Naive B cell (primary cell): ENCODE measurements at places on chromosomes 1 and 21.

DNA sequence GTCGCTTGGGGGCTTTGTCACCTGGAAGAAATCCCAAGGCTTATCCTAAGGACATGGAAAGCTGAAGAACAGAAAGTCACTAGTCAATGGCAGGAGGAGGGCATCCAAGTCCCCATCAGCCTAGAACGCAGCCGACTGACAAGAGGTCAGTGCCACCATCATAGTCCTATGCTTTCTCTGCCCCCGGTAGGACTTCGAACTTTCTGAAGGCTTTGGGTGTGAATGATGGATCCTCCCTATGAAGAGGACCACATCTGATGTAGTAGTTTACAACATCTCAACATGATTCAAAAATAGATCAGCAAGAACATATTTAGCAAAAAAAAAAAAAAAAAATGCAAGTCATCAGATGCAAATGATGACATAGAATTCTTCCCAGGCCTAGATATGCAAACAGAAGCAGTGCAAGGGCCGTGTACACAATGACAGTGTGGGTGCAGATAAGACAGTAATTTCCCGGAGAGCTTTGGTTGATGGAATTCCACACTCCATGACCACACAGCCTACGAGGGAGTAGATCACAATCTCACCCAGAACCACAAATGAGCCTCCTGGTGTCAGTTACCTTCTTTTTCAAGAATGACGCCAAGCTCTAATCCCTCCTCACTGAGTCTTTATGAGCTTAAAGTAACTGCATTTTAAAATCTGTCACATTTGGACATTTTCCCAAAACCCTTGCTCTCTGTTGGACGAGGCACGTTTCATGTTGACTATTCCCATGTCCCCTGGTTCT is 88.2 kb downstream of the PSMG1 start:
- DNase-seq, result no peak
- no peak overlapping the region for H3K4me3 ChIP-seq
- no peaks in the 10 kb centered on the region for H3K36me3 ChIP-seq
- no peaks in the 10 kb centered on the region for H3K27me3 ChIP-seq
- H3K4me1 ChIP-seq, result peaks cover 10% of the 10 kb centered on the region
- no peak overlapping the region for H3K27ac ChIP-seq

DNA sequence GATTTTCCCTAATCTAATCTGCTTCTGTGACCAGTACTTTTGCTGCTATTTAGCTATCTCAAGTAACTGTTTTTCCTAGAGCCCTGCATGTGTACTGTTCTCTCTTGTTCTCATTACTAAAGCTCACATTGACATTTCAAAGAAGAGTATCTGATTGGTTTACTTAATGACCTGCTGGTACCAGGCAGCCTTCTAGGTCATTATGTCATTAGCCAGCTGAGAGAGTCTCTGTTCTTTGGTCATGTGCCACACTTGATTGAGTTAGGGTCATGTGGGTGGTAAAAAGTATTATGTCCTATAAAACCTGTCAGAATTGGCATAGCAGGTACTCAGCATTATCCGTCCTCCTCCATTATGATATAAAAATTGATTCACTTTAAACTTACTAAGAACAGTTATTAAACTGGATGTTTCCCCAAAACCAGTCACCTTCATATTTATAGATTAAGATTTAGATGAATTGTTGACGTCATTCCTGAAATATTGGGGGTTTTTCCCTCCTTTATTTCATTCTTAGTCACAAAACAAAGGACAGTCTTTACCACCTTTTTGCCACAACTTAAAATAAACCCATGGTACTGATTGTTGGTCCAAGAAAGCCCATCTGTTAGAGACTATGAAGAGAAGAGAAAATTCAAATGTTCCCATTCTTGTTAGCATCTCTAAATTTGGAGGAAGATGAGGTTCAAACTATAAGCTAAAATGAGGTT is 22.2 kb downstream of the FNDC5 start:
- no peak overlapping the region for H3K27ac ChIP-seq
- peaks cover 12% of the 10 kb centered on the region for H3K36me3 ChIP-seq
- no peaks in the 10 kb centered on the region for H3K4me1 ChIP-seq

DNA sequence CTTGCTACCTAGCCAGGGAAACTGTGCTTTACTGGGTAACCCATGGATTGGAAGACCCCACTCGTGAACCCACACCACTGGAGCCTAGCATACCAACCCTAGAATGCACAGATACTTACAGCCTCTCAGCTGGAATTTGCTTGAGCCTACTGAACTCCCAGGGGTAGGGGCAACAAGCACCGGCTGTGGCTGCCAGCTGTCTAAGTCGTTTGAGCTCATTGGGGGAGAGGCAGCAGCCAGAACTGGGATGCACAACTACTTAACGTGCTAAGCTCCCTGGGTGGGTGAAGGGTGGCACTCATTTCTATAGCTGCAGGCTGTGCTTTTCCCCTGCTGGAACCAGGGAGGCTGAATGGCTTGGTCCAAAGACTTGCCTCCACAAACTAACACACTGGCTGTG is 212.4 kb downstream of the ZNF648 start:
- no peaks in the 10 kb centered on the region for H3K36me3 ChIP-seq
- H3K27ac ChIP-seq, result no peak overlapping the region
- peaks cover 4% of the 10 kb centered on the region for H3K27me3 ChIP-seq
- H3K4me3 ChIP-seq, result no peak overlapping the region
- H3K4me1 ChIP-seq, result no peaks in the 10 kb centered on the region

- H3K4me1 ChIP-seq, result peaks cover 7% of the 10 kb centered on the region
- no peak for DNase-seq
- no peak overlapping the region for H3K4me3 ChIP-seq
Measured at GRCh38 chr1:205423814-205424399, 2.1 kb upstream of the LEMD1 start.

GRCh38 chr1:182301467-182302198 is 90.0 kb downstream of the GLUL start:
- DNase-seq, result no peak
- H3K27me3 ChIP-seq, result peaks cover 6% of the 10 kb centered on the region
- H3K4me1 ChIP-seq, result peaks cover 8% of the 10 kb centered on the region
- H3K27ac ChIP-seq, result no peak overlapping the region
- H3K36me3 ChIP-seq, result no peaks in the 10 kb centered on the region

DNA sequence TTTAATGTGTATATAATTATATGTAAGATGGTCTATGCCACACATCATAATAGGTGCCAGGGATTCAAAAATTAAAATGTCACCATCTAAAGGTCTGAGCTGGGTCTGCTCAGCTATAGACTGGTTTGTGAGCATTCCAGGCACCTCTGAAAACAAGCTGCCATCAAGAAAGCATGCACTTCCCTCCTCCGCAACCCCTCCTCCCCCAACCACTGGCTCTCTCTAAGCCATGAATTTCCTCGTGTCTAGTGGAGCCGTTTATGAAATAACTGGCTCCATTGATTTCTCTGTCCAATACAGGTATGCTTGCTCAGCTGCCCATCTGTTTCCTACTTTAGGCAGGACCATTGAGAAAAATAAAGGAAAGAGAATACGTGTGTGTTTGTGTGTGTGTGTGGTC is 522.6 kb upstream of the PLXNA2 start:
- H3K27me3 ChIP-seq, result no peaks in the 10 kb centered on the region
- no peaks in the 10 kb centered on the region for H3K4me1 ChIP-seq
- no peak overlapping the region for H3K27ac ChIP-seq
- H3K36me3 ChIP-seq, result no peaks in the 10 kb centered on the region
- DNase-seq, result no peak

DNA sequence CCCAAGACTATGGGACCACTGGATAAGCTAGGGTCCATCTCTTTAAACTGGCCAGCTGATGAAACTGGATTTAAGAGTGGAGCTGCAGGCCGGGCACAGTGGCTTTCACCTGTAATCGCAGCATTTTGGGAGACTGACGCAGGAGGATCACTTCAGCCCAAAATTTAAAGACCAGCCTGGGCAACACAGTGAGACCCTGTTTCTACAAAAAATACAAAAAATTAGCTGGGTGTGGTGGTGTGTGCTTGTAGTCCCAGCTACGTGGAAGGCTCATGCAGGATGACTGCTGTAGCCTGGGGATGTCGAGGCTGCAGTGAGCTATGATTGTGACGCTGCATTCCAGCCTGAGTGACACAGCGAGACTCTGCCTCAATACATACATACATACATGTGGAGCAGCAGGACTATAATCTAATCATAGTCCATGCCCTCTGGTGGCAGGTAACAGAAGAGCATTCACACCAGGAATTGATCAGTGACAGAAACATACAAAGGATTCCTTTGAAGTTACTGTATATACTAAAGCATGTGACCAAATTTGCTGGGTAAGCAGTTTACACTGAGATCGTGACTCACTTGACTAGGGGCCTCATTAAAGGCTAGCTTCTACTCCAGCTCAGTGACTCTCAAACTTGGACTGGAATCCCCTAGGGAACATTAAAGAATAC is 101.5 kb upstream of the SLFNL1 start:
- DNase-seq, result no peak
- no peak overlapping the region for H3K27ac ChIP-seq
- H3K4me3 ChIP-seq, result no peak overlapping the region
- no peaks in the 10 kb centered on the region for H3K27me3 ChIP-seq
- peaks cover under 1% of the 10 kb centered on the region for H3K36me3 ChIP-seq
- no peaks in the 10 kb centered on the region for H3K4me1 ChIP-seq

- no peaks in the 10 kb centered on the region for H3K4me1 ChIP-seq
- no peaks in the 10 kb centered on the region for H3K36me3 ChIP-seq
- no peak overlapping the region for H3K4me3 ChIP-seq
- no peak overlapping the region for H3K27ac ChIP-seq
- peaks cover 8% of the 10 kb centered on the region for H3K27me3 ChIP-seq
- no peak for DNase-seq
Measured at GRCh38 chr1:214141486-214141885, 139.5 kb upstream of the SMYD2 start.

DNA sequence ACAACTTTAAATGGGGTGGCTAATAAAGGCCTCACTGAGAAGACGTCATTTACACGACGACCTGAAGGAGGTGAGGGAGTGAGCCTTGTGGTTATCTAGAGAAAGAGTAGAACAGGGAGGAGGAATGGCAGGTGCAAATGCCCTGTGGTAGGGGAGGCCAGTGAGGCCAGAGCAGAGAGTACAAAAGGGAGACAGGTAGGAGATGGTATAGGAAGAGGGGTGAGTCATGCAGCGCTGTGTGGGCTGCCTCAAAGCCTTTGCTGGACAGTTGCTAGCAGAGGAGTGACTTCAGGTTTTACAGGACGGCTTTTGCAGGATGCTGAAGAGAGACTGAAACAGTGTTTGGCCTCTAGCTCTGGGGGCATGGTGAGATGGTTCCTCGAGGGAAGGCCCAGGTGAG is 116.0 kb downstream of the IER5 start:
- H3K27me3 ChIP-seq, result peaks cover 18% of the 10 kb centered on the region
- H3K27ac ChIP-seq, result no peak overlapping the region
- no peaks in the 10 kb centered on the region for H3K36me3 ChIP-seq
- no peak for DNase-seq
- no peak overlapping the region for H3K4me3 ChIP-seq

DNA sequence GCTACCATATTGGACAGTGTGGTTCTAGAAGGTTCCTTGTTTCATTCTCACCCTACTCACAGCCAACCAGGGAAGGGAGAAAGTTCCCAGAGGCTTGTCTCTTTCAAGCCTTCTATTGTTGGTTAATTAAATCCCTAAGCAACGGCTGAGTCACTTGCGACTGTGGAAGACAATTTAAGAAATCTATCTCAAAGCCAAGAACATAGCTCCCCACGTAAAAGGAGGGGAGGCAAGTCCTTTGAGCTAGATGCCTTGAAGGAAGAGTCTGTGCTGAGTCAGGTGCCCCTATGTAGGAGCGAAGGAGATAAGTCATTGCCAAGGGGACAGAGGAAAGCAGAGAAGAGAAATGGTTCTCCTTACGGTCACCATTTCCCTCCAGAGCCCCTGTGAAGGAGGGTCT is 79.4 kb upstream of the PPP2R5A start:
- no peaks in the 10 kb centered on the region for H3K4me1 ChIP-seq
- no peak overlapping the region for H3K27ac ChIP-seq
- no peaks in the 10 kb centered on the region for H3K36me3 ChIP-seq
- H3K4me3 ChIP-seq, result no peak overlapping the region
- DNase-seq, result no peak

- H3K27ac ChIP-seq, result no peak overlapping the region
- no peaks in the 10 kb centered on the region for H3K4me1 ChIP-seq
- H3K36me3 ChIP-seq, result peaks cover 7% of the 10 kb centered on the region
- no peak for DNase-seq
- no peaks in the 10 kb centered on the region for H3K27me3 ChIP-seq
Measured at GRCh38 chr1:233015965-233016364, 65.6 kb downstream of the NTPCR start.

GRCh38 chr1:109264379-109264755 is 15.0 kb downstream of the CELSR2 start:
- H3K36me3 ChIP-seq, result no peaks in the 10 kb centered on the region
- DNase-seq, result no peak
- H3K4me1 ChIP-seq, result peaks cover 3% of the 10 kb centered on the region
- H3K27me3 ChIP-seq, result peaks cover 8% of the 10 kb centered on the region

DNA sequence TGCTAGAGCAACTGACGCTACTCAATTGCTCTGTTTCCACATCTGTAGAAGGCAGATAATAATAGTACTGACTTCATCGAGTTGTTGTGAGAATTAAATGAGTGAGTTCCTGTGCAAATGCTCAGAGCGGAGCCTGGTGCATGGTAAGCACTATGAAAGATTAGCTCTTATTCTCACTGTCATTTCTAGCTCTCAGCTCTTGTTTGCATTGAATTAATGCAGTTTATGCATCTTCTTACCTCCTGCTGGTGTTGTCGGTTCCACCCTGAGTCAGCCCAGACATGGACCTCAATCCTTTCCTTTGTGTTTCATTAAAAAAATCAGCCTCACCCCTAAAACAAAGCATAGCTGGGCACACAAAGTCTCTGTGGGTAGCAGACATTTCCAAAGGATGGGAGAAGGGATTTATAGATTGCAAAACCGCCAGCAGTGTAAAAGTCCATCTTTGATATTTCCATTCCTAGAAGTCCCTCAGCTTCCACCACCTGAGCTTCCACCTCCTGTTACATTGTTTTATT is 254.4 kb upstream of the CSF3R start:
- no peaks in the 10 kb centered on the region for H3K36me3 ChIP-seq
- H3K4me1 ChIP-seq, result no peaks in the 10 kb centered on the region
- peaks cover 53% of the 10 kb centered on the region for H3K27me3 ChIP-seq
- no peak overlapping the region for H3K27ac ChIP-seq
- H3K4me3 ChIP-seq, result no peak overlapping the region
- DNase-seq, result no peak

DNA sequence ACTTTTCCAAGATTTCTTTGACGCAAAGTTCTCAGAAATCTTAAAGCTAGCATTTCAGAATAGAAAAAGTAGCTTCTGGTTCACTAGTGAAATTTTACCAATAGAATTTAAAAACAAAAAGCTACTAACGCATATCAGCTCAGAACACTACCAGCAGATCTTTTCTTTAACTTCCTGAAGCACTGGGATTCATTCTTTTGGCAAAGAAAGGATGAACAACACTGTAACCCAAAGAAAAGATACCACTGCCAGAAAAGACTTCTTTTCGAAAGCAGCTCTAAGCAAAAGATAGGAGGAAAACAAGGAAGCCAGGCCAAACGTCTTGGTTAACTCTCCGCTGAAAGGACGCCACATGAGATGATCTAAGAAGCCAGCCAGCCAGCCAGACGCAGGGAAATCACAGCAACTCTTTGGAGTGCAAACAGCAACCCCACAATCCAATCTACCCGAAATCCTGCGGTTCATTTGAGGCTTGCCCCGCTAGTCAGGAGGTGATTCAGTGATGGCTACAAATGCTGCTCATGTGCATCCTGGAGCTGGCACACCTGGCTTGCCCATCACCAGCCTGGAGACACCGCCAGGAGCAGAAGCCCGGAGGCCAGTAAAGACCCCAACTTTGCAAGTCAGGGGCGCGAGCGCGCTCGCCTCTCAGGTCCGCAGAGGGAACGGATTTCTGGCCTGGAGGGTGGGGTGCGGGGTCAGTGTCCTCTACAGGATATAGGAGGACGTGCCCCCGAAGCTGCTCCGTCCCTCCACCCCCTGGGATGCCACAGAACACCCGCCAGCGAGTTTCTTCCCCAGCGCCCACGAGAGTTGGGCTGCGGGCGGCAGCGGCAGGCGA is 812 bp downstream of the NBPF1 start:
- H3K4me3 ChIP-seq, result no peak overlapping the region
- no peaks in the 10 kb centered on the region for H3K4me1 ChIP-seq
- H3K27me3 ChIP-seq, result no peaks in the 10 kb centered on the region
- no peak overlapping the region for H3K27ac ChIP-seq
- DNase-seq, result no peak
